ENCODE measurements at places on chromosomes 3 and 15. TPM values are rescaled to one million over a fixed set of nuclear protein-coding genes. Genes with fewer than 3 reads are reported as not detected.
A peak's percentile ranks its signal among the peaks of the same experiment; 100 is the strongest.

DNA sequence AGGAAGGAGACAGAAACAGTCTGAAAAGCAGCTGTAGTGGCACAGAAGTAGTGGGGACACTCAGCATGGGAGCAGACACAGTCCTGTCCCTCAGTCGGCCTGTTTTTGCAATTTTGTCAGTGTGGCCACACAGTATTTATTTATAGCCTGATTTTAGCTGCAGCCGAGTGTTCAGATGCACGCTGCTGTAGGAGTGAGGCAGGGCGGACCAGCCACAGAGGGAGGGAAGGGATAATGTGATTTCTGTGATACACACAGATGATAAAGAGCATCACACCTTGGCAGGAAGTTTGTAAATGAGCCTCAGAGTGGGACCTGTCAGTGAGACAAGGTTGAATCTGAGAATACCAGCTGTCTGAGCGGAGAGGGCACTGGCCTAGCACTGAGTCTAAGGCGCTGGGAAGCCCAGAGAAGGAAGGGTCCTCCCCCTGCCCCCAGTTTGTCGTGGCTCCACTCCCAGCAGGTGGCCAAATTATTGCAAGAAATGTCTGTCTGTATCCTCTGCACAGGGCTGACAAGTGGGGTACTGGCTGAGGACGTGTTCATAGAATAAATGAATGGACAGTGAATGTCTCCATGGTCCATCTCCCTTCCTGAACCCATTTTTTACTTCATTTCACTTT, 3.8 kb downstream of the PSTPIP1 start:
- H3K27ac ChIP-seq = no peak overlapping the region
- no peaks in the 10 kb centered on the region for H3K36me3 ChIP-seq
- H3K27me3 ChIP-seq = no peaks in the 10 kb centered on the region

- no peak overlapping the region for H3K4me3 ChIP-seq
- H3K27ac ChIP-seq = no peak overlapping the region
- H3K27me3 ChIP-seq = no peaks in the 10 kb centered on the region
- no peaks in the 10 kb centered on the region for H3K4me1 ChIP-seq
- no peaks in the 10 kb centered on the region for H3K36me3 ChIP-seq
Measured at GRCh38 chr3:28081533-28081947, 159.9 kb upstream of the CMC1 start.

DNA sequence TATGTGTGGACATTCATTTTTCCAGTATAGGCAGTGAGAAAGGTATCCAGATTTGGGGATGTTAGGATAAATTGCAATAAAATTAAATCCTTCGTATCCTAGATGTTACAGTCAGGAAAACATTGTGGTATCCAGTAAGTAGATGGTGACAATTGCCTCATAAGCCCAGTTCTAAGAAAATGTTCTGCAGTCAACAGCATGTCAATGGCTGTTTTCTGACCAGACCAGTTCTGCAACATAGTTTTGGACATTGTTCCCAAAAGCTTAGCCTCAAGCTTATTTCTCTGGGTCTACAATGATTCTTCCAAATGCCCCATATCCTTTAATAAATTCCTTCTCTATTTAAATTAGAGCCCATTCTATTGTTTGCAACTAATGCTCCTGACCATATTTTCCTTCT, 480.7 kb downstream of the FHIT start:
- no peak overlapping the region for H3K4me3 ChIP-seq
- DNase-seq = no peak
- H3K27ac ChIP-seq = no peak overlapping the region
- no peaks in the 10 kb centered on the region for H3K4me1 ChIP-seq
- no peaks in the 10 kb centered on the region for H3K27me3 ChIP-seq
- no peaks in the 10 kb centered on the region for H3K36me3 ChIP-seq

DNA sequence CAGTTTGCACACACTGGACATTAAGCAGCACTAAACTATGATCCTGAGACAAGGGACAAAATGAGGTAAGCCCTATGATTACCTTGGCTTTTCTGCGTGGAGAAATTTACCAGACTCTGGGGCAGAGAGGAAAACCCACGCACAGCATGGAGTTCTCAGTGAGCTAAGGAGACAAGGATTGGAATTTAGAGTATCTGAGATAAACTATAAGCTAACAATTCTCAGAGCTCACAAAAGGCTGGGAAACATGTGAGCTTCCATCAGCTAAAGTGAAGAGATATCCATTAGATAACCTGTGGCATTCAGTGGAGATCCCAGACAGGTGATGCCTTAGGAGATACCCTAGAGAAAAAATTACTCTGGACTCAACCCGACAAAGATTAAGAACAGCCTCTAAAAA, 48.7 kb downstream of the NBEAL2 start:
- no peaks in the 10 kb centered on the region for H3K36me3 ChIP-seq
- H3K27me3 ChIP-seq = no peaks in the 10 kb centered on the region

DNA sequence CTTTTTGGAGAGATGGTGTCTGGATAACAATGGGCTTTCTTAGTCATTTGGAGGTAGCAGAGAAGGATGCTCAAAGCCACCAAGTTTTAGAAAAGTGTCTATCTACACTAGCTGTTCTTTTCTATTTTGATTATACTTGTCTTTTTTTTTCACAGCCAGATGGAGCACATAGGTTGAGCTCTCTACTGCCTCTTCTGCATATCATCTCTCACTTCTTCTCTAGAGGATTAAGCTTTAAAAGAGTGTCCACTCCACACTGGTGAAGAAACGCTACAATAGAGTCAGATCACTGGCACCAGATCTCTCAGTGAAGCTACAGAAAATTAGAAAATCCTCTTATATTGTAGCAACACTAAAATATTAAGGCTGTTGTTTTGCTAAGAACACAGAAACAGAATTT, 145.3 kb upstream of the MBNL1 start:
- no peak overlapping the region for H3K27ac ChIP-seq
- no peak for DNase-seq
- no peak overlapping the region for H3K4me3 ChIP-seq
- no peaks in the 10 kb centered on the region for H3K27me3 ChIP-seq
- H3K4me1 ChIP-seq = peaks cover 21% of the 10 kb centered on the region

- H3K4me1 ChIP-seq = peaks cover 59% of the 10 kb centered on the region
- DNase-seq = peak; percentile 90
- peak overlapping the region; percentile 28 for H3K27ac ChIP-seq
- H3K36me3 ChIP-seq = peaks cover 78% of the 10 kb centered on the region
- no peaks in the 10 kb centered on the region for H3K27me3 ChIP-seq
- H3K4me3 ChIP-seq = peak overlapping the region; percentile 25
Measured at GRCh38 chr15:70062321-70062956, 35.3 kb downstream of the TLE3 start.

The MESP1 gene
- 3.0 TPM for total RNA-seq

The ADAMTS9 gene
- 61.6 TPM for total RNA-seq

The FAIM gene
- total RNA-seq = 6.6 TPM

The HTR3E gene
- total RNA-seq = not detected
